Activated CD8-positive, alpha-beta memory T cell treated with anti-CD3 and anti-CD28 coated beads, Interleukin-2, amount 10 ng/mL, durations not matched to agents 7 days and 5 days (primary cell): ENCODE measurements at places on chromosomes 16 and 17. TPM values are rescaled to one million over a fixed set of nuclear protein-coding genes. Genes with fewer than 3 reads are reported as not detected.
A peak's percentile ranks its signal among the peaks of the same experiment; 100 is the strongest.

DNA sequence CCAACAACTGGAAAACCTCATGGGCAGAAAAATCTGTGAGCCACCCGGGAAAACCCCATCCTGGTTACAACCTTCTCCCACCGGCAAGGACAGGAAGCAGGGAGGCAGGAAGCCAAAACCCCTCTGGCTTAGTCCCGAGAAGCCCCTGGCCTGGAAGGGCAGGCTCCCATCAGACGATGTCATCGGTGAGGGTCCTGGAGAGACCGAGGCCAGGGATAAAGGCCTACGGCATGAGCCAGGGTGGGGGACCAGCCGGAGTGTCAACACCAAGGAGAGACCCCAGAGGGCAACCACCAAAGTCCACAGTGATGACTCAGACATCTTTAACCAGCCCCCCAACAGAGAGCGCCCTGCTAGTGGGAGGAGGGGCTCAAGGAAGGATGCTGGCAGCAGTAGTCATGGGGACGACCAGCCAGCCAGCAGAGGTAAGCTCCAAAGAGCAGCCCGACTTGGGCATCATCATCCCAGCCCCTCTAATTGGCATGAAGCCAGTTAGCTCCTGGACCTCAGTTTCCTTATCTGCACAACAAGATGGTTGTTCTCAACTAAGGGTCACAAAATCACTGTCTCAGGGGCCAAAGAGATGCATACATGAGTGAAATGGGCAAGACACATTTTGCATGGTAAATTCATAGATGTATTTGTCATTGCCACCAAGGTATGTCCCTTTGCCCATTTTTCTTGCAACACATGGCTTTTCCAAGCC lies 190.7 kb downstream of the KATNIP start:
- DNase-seq, result no peak
- no peaks in the 10 kb centered on the region for H3K4me1 ChIP-seq
- H3K27ac ChIP-seq, result no peak overlapping the region
- no peaks in the 10 kb centered on the region for H3K27me3 ChIP-seq
- H3K36me3 ChIP-seq, result no peaks in the 10 kb centered on the region

- H3K27me3 ChIP-seq, result no peaks in the 10 kb centered on the region
- no peak overlapping the region for H3K4me3 ChIP-seq
- no peak overlapping the region for H3K27ac ChIP-seq
These were observed 5.9 kb downstream of the SKA2 start for GRCh38 chr17:59149051-59149450.

DNA sequence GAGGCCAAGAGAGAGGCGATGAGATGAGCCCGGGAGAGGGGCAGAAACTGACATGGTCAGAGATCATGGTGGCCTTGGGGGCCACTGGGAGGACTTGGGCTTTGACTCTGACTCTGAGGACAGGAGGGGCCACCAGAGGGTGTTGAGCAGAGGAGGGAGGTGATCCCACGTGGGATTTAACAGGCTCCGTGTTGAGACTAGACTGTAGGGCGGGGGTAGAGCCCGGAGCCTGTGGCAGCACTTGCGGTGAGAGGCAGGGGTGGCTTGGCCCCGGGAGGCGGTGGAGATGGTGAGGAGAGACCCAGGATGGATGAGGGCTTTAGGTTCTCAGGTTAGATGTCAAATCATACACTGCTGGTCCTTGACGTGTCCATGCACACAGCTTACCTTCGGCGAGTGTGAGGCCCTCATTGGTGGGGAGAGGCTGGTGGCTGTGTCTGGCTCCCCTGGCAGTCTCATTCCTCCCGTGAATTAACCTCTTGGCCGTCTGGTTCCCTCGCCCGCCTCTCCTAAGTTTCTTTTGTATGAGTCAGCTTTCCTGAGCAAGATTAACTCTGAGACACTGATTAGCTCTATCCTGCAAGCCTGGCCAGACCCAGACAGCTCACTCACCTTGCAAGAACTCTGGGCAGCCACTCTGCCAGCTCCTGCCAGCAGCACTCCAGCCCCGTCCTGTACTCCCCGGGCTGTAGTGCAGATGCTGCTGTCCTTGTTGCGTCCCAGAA lies 39.7 kb downstream of the VPS35L start:
- H3K27ac ChIP-seq, result no peak overlapping the region
- no peak for DNase-seq
- H3K4me1 ChIP-seq, result no peaks in the 10 kb centered on the region
- H3K4me3 ChIP-seq, result no peak overlapping the region

- no peak overlapping the region for H3K4me3 ChIP-seq
- DNase-seq, result no peak
- H3K27ac ChIP-seq, result no peak overlapping the region
- H3K27me3 ChIP-seq, result no peaks in the 10 kb centered on the region
- H3K4me1 ChIP-seq, result no peaks in the 10 kb centered on the region
These were observed 46.6 kb downstream of the PHKB start for GRCh38 chr16:47507701-47508100.

DNA sequence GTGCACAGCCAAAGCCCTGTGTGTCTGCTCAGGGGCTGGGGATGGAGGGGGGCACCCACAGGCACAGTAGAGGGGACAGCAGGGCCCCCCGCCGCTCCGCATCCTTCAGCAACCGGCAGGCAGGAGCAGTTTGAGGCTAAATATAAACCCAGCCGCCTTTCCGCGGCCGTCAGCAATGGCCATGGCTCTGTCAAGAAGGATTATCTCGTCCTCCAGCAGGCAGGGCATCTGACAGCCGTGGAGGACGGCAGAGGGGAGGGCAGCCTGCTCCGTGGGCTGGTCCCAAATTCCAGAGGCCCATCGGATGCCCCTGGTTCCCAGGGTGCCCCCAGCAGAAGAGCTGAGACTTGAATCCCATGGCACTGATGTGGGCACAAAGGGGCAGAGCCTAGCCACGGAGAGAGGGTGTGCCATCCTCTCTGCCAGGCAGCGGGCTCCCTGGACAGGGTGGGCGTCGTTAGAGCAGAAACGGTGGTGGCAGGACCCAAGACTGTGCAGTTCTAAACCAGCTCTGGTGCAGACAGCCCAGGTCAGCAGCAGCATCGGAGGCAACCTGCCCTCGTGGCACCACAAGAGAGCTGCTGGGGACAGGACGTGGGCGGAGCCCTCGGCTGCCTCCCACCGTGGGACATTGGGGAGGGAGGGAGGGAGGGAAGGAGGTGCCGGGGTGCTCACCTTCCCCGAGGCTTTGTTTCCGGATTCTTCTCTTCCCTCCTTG lies 198.8 kb upstream of the CIBAR2 start:
- no peaks in the 10 kb centered on the region for H3K36me3 ChIP-seq
- no peak overlapping the region for H3K27ac ChIP-seq
- no peak overlapping the region for H3K4me3 ChIP-seq
- H3K27me3 ChIP-seq, result peaks cover 9% of the 10 kb centered on the region
- DNase-seq, result peak; percentile 59
- peaks cover 44% of the 10 kb centered on the region for H3K4me1 ChIP-seq

DNA sequence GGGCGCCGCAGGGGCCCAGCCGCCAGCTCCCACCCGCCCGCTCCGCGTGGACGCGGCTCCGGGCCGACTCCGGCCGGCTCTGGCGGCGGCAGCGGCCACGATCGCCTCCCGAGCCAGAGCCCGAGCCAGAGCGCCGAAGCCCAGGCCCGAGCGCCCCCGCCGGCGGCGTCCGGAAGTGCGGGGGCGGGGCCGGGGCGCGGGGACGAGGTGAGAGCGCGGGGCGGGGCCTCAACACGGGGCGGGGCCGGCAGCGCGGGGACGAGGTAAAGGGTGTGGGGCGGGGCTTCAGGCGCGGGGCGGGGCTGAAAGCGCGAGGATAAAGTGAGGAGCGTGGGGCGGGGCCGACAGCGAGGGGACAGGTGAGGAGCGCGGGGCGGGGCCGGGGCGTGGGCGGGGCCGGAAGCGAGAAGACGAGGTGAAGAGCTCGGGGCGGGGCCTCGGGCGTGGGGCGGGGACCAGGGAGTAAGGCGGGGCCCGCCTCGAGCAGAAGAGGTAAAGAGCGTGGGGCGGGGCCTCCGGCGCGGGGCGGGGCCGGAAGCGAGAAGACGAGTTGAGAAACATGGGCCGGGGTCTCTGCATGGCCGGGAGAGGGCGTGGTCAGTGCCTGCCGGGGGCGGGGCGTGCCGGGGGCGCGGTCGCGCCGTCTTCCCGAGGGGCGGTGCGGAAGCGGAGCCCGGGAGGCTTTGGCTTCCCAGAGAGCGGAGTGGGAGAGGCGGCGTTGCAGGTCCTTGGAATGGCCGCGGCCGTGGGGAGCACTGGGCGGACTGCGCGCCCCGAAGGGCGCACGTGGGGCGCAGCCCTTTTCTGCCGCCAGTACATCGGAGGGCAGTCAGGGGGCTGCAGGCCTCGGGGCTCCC lies at the start of gene AXIN1:
AXIN1 (minus strand) TSS at position 177 of the 857 bp plus-strand sequence. CDS start 5,698 bp downstream, outside the sequence.
- peak within 1 kb of the TSS; percentile 77 for H3K27ac ChIP-seq
- peaks cover 42% of the 10 kb centered on the region for H3K4me1 ChIP-seq
- no peaks in the 10 kb centered on the region for H3K27me3 ChIP-seq
- peak; percentile 100 for DNase-seq
- peak within 1 kb of the TSS; percentile 79 for H3K4me3 ChIP-seq

DNA sequence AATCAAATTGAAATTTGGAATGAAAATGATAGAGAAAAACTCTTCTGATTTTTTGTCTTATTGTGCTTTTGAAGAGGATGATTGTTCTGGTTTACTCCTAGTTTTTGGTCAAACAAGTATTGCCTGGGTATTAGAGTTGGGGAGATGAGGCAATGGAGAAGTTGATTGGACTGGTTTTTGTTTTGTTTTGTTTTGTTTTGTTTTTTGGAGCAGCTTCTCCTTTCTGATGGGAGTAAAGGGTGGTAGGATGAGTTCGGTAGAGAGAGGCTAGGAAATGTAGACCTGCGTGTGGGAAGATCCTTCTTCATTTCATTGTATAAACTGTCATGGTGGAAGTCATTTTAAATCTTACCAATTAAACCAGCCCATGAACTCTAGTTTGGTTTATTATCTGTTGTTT lies 17.7 kb downstream of the ATP6V0A1 start:
- H3K27me3 ChIP-seq, result peaks cover 16% of the 10 kb centered on the region
- peaks cover 5% of the 10 kb centered on the region for H3K4me1 ChIP-seq
- peaks cover 4% of the 10 kb centered on the region for H3K36me3 ChIP-seq

GRCh38 chr16:54932737-54933254 lies 2.1 kb downstream of the IRX5 start:
- DNase-seq, result no peak
- peaks cover 12% of the 10 kb centered on the region for H3K36me3 ChIP-seq
- H3K4me1 ChIP-seq, result peaks cover 16% of the 10 kb centered on the region

DNA sequence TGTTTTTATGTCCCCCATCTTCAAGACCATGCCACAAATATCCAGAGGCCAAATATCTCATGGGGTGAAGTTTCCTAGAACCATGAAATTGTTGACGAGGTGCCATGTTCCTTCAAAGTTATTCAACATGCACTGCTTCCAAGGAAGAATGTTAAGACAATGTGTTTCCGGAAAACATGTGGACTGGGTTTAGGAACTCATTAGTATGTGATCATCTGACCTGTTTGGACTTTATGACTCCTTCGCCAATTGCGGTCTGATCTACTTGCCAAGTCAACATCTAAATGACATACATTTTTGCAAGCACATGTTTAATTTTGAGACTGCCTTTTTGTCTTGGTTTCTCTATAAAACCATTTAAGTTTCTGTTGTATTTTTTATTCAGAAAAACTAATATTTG lies 234.8 kb downstream of the MAF start:
- H3K36me3 ChIP-seq, result peaks cover 2% of the 10 kb centered on the region
- H3K4me3 ChIP-seq, result no peak overlapping the region
- H3K4me1 ChIP-seq, result peaks cover 3% of the 10 kb centered on the region
- no peak overlapping the region for H3K27ac ChIP-seq

GRCh38 chr17:82439829-82440365 lies 10.7 kb downstream of the CYBC1 start:
- H3K4me3 ChIP-seq, result no peak overlapping the region
- no peak for DNase-seq
- H3K27me3 ChIP-seq, result no peaks in the 10 kb centered on the region
- H3K4me1 ChIP-seq, result peaks cover 6% of the 10 kb centered on the region

DNA sequence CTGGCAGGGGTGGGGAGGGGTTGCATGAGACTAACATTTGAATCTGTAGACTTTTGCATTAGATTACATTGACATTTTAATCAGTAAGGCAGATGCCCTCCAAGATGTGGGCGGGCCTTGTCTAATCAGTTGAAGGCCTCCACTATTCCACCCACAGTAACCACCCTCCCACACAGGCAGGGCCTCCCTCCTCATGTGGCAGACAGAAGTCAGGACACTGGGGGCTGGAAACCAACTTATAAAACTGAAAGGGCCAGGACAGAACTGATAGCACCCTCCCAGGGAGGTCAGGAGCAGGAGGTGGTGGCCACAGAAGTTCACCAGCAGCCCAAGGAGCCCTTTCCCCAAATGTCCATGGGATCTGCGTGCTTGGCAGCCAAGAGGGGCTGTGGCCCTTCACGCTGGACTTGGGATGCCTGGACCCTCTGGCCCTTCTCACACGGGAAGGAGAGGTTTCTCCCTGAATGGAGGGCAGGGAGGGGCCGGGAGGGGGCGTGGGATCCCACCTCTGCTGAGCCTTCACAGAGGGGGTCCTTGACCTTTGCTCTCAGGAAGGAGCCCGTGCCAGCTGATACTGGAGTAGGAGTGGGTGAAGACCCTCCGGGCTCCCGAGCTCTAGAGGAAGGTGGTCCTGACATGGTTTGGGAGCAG lies 4.6 kb downstream of the PYCR1 start:
- peaks cover 2% of the 10 kb centered on the region for H3K27me3 ChIP-seq
- H3K27ac ChIP-seq, result no peak overlapping the region
- peaks cover 22% of the 10 kb centered on the region for H3K4me1 ChIP-seq
- no peaks in the 10 kb centered on the region for H3K36me3 ChIP-seq

DNA sequence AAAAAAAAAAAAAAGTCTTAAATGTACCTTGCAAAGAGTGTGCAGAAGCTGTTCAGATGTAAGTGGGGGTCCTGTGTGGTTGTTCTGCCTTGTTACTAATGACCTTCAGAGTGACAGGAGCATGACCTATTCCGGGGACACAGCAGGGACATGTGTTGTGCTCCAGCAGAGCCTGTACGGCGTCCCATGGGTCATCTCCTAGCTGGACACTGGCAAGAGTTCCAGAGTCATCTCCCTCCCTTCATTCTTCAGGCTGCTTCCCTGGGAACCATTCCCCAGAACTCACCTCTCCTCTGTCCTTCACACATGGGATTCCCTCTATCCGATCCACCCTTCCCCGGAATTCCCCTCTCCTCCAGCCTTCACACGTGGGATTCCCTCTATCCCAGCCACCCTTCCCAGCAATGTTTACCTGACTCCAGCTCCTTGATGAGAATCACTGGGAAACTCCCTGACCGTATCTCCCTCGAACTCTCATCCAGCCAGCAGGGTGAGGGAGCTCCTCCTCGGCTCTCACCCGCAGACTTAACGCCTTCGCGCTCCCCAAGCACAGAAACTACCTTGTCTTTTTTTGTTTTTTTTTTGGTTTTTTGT lies 85.8 kb downstream of the MRM3 start:
- no peak overlapping the region for H3K27ac ChIP-seq
- no peaks in the 10 kb centered on the region for H3K4me1 ChIP-seq
- no peak for DNase-seq
- no peak overlapping the region for H3K4me3 ChIP-seq

Gene GPRC5C
- total RNA-seq, result not detected

Gene HES7
- total RNA-seq, result 1.2 TPM

Gene CCL11
- not detected for total RNA-seq

Gene KRTAP3-1
- total RNA-seq, result not detected

Gene SDK2
- total RNA-seq, result 0.09 TPM

Gene CEP295NL
- total RNA-seq, result not detected

Gene HLF
- 2.6 TPM for total RNA-seq
